ENCODE measurements at places on chromosomes 1 and 21.
A peak's percentile ranks its signal among the peaks of the same experiment; 100 is the strongest.

DNA sequence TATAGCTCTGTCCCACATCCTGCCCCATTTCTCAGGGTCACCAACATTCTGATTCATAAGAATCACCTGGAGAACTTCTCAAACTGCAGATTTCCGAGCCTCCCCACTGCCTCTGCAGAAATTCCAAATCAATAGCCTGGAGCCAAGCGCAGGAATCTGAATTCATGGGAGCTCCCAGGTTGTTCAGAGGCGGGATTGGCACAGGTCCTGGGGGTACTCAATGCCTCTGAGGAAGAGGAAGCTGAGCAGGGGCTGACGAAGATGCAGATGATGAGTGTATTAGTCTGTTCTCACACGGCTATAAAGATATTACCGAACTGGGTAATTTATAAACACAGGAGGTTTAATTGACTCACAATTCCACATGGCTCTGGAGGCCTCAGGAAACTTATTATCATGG, 455.5 kb downstream of the MATN1 start:
- DNase-seq = no peak

GRCh38 chr1:67583462-67583950, 101.5 kb upstream of the GADD45A start:
- DNase-seq = no peak

GRCh38 chr1:84406346-84406861, 8.1 kb downstream of the DNASE2B start:
- no peak for DNase-seq

DNA sequence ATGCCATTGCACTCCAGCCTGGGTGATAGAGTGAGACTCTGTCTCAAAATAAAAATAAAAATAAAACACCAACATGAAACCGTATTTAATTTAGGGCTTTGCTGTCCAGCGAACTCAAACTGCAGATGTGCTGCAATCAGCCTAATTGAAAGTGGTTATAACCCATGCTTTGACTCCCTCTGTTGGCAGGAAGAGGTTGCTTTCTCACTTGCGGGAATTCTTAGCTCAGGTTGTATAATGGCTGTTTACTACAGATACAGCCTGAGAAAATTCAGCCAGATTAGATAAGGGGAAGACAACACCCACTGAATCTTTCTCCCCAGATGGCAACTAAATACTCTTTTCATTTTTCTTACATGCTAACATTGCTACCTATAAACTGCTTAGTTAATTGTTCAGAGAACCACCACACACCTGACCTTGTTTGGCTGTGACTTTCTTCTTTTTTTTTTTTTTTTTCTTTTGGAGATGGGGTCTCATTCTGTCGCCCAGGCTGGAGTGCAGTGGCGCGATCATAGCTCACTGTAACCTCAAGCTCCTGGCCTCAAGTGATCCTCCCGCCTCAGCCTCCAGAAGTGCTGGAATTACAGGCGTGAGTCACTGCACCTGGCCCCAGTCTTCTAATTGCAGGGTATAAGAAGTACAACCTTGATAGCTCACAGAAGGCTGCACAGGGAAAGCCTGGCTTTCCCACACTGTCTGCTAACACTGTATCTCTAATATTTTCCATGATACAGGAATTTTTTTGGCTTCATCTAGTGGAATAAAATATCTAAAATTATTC, 34.6 kb downstream of the DNTTIP2 start:
- DNase-seq = peak; percentile 89

GRCh38 chr21:29228306-29228705, 70.4 kb upstream of the BACH1 start:
- no peak for DNase-seq

GRCh38 chr1:64822621-64823020, 77.7 kb downstream of the RAVER2 start:
- no peak for DNase-seq

GRCh38 chr1:185170291-185170848, 13.4 kb downstream of the SWT1 start:
- DNase-seq = peak; percentile 57

GRCh38 chr1:159881622-159882526, 18.1 kb downstream of the CFAP45 start:
- peak; percentile 96 for DNase-seq

- DNase-seq = no peak
These were observed 262.5 kb downstream of the GRIK3 start for GRCh38 chr1:36771660-36772284.

DNA sequence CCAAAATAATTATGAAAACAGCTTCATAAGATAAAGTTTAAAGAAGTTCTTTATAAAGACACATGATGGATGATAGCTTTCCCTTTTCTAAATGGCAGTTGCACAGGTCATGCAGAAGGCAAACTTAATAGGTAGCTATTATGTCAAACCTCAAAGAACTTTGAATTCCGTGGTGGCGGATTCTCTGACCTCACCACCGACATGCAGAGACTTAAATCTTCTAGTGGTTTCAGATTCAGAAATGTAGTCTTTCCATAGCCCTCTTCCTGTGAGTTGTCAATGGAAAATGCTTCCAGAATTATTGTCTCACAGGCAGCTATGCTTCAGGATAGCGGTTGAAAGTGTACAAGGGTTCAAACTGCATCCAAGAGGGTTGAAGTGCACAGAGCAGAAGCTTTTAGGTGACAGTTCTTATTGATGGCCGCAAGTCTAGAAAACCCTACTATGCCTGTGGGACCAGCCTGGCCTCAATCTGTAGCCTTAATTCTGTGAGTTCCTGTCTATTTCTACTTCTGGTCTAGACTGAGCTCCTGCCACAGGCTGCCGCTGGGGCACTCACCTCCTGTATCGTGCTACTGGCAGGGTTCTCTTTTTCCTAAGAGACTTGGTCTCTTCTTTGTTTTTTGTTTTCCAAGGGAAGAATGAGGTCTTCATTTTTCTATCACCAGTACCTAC, 117.0 kb upstream of the ERRFI1 start:
- DNase-seq = no peak

DNA sequence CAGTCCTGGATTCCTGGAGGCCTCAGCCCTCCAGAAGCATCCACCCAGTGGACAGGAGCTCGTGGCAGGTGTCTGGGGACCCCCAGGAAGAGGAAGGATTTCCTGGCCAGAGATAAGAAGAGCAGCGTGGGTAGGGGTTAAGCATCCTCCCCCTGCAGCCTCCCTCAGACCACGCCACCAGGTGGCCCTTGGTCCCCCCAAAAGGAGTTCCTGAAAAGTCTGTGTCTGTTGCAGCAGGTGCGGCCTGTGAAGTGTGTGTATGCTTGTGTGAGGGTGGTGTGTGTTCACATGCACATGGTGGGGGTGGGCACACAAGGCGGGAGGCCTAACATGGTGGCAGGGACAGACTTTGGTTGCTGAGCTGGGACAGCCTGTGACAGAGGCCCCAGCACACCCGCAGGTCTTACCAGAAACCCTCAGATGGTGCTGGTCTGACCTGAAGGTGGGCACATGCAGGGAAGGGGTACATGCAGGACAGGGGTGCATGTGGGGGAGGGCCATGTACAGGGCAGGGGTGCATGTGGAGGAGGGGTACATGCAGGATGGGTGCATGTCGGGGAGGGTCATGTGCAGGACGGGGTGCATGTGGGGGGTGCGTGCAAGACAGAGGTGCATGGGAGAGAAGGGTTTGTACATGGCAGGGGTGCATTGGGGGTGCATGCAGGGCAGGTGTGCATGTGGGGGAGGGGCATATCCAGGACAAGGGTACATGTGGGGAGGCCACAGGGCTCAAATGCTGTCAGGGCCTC, 18.2 kb upstream of the RUNX3 start:
- DNase-seq = no peak

DNA sequence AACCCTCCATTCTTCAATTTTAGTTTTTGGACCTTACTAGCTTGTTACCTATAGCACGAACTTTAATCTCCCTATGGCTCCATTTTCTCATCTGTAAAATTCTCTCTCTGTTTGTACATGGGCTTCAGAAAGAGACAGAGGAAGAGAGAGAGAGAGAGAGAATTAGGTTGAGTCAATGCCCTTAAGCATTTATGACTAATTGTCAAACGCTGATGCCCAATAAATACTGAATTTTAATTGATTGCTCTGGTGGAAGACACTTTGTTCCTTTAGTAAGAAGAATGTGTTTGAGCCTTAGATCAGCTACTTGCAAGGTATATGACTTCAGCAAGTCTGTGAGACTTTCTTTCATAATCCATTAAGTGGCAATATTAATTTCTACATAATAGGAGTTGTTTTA, 743.1 kb upstream of the ADGRL4 start:
- DNase-seq = no peak

GRCh38 chr1:172638885-172639831, 19.7 kb upstream of the FASLG start:
- DNase-seq = no peak
